ENCODE measurements at places on chromosomes 13 and 19.
A peak's percentile ranks its signal among the peaks of the same experiment; 100 is the strongest.

DNA sequence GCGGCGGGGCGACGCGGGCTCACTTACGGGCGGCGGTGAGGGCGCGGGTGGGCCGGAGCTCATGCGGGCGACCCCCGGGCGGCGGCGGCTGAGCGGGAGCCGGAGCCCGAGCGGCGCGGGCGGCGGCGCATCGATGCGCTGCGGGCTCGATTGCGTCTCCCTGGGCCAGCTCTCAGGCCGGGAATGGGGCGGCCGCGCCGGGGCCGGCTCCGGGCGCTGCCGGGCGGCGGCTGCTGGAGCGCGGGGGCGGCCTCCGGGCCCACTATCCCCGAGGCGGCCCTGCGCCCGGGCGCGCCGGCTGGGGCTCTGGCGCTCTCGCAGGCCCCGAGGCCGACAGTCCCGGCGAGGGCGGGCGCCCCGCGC, 1.4 kb upstream of the TSHZ3 start:
- peak; percentile 63 for DNase-seq

DNA sequence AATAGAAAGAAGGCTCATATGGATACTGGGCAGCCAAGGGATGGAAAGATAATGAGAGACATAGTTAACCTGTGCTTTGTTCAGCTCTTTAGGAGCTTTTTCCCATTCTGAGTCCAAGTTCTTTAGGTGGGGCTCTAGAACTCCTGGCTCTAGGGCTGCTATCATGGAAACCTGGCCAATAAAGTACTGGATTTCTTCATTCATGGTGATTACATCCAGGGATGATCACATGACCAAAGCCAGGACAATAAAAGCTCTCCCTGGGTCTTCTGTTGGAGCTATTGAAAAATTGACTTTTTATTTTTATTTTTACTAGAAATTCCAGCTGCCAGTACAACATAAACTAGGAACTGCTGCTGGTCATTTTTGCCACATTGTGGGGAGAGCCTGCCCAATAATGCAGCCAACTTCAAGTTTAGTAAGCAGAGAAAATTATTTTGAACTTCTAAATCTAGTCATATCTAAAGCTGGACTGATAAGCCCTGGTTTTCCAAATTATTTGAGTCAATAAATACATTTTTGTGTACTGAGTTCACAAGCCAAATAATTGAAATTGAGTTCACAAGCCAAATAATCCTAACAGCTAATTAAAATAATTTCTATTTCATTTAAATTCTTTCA, 224.9 kb upstream of the STARD13 start:
- peak; percentile 29 for DNase-seq

DNA sequence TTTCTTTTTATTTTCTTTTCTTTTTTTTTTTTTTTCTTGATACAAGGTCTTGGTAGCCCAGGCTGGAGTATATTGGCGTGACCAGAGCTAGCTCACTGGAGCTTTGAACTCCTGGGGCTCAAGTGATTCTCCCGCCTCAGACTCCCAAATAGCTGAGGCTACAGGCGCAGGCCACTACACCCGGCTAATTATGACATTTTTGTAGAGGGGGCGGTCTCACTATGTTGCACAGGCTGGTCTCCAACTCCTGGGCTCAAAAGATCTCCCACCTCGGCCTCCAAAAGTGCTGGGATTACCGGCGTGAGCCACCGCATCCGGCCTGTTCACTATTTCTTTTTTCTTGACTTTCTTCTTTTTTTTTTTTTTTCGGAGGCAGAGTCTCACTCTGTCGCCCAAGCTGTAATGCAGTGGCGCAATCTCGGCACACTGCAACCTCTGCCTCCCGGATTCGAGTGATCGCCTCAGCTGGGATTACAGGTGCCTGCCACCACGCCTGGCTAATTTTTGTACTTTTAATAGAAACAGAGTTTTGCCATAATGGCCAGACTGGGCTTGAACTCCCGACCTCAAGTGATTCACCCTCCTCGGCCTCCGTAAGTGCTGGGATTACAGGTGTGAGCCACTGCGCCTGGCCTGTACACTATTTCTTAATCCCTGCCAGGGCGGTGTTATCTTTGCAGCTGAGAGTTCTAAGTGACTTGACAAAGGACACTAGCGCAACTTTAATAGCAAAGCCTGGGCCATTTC, 37.1 kb upstream of the LSM14A start:
- DNase-seq = no peak

- DNase-seq = no peak
These were observed 15.1 kb downstream of the KCNRG start for GRCh38 chr13:50030315-50030714.

GRCh38 chr19:14475251-14476073, at the start of gene PTGER1:
Gene PTGER1, minus strand, starts transcription at chr19:14475354. Its CDS starts 1,034 bp downstream, at chr19:14474320.
- peak; percentile 51 for DNase-seq
